ENCODE measurements at places on chromosomes 16 and 17.
A peak's percentile ranks its signal among the peaks of the same experiment; 100 is the strongest.

DNA sequence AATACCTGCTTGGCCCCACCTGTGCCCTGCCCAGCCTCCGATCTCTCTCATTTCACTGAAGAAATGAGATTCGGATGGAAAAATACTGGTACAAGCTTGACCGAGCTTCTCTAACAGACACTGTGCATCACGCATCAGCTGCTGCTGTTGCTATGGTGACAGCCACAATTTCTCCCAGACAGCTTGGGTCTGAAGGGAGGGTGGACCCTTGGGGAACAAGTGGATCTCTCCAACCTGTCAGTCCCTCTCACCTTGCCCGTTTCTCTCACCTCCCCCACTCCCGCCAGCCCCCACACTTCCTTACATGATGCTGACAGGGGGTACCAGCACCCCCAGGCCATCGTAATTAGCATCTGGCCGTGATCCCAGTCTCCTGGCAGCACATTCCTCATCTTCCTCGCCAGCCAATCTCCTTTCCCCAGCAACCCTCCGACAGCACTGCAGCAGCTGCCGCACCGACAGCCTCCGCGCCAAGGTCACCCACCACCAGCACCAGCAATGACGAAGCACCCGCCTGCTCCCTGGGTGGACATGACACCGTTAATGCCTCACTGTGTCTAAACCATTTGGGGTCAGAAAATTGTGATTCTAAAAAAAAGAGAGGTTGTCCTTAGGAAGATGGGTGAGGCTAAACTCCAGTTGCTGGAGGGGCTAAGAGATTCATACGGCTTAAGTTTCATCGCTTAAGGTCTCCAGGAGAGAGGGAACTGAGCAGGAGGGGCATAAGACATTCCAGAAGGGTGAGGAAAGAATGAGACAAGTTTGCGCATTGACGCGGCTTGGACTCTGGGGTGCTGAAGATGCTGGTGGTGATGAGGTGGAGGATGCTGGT lies 58.6 kb upstream of the TNRC6A start:
- DNase-seq, result peak; percentile 81

DNA sequence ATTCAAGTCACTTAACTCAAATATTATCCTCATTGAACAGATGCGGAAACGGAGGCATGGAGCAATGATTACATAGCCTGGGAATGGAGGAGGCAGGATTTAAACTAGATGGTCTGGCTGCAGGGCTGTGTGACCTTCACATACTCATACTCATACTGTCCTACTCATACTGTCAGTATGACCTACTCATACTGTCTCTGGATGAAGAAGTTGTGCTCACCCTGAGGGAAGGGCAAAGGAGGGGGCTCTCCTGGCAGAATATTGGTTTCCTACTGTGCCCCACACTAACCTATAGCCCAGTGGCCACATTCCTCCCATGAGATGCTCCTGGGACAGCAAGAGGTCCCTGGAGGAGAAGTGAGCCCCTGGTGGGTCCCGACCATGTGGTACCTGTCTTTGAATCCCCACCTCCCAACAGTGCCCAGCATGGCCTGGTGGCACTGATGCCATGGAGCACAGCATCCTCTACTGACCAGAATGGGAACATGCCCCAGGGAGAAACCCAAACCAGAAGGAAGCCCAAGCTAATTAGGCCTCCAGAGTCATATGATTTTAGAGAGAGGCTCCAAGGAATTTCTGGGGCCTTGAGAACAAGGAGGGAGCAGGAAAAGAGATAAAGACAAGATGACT lies 197.3 kb upstream of the SDK2 start:
- no peak for DNase-seq

DNA sequence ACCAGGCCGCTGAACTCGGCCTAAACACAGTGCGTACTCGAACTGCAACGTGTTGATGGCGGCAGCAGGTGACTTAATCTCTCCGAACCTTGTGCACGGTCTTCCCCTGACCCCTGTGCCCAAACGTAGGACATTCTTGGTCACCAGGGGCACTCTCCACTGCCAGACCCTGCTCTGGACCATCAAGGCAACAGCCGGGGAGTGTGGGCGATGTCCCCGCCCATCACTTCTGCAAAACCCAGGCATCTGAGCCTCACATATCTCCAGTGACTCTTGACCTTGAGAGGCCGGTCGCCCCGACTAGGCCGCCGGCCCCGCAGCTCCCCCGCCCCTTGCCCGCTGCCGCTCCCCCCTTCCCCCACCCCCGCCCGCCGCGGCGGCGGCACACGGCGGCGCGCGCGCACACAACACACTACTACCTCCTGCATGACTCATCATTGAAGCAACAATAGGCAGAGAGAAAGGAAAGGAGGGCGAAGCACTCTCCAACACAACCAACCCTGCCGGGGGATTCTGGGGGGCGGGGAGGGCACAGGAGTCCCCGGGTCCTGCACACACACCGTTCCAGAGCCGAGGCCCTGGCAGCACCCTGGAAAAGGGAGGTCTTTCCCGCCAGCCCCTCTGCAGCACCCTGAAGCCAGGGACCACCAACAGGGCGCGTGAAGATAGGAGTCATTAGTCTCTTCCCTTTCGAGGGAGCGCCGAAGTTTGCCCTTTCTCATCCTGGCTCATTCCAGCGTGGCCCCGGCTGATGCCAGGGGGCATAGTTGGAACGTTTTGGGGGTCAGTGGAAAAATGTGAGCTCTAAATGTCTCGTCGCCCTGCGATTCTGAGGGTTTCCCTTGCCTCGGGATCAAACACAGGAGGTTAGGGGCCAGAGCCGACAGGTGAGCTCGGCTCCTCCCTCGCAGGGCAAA lies 1.9 kb downstream of the MNT start:
- peak; percentile 83 for DNase-seq

GRCh38 chr16:84687715-84688114 lies 12.1 kb upstream of the USP10 start:
- DNase-seq, result peak; percentile 94

- DNase-seq, result no peak
Observed at GRCh38 chr17:17897442-17897841, 60.7 kb upstream of the SREBF1 start.

GRCh38 chr17:55090079-55090492 lies 121.5 kb downstream of the STXBP4 start:
- peak; percentile 33 for DNase-seq

DNA sequence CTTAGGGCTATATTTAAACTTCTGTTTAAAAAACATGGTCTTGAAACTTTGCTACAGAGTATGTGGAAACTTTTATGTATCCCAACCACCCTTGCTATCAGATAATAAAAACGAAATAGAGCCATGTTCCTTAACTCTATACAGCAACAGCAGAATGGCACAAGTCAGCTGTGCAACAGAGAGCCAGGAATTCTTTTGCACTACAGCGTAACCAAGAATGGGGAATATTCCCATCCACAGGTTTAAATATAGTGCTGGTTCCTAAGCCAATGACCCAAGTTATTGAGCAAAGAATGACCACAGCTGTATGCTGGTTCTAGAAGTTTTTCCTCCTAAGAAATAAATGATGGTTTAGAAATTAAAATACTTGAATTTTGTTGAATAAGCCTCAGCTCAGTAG lies 33.1 kb downstream of the SETD6 start:
- DNase-seq, result no peak

DNA sequence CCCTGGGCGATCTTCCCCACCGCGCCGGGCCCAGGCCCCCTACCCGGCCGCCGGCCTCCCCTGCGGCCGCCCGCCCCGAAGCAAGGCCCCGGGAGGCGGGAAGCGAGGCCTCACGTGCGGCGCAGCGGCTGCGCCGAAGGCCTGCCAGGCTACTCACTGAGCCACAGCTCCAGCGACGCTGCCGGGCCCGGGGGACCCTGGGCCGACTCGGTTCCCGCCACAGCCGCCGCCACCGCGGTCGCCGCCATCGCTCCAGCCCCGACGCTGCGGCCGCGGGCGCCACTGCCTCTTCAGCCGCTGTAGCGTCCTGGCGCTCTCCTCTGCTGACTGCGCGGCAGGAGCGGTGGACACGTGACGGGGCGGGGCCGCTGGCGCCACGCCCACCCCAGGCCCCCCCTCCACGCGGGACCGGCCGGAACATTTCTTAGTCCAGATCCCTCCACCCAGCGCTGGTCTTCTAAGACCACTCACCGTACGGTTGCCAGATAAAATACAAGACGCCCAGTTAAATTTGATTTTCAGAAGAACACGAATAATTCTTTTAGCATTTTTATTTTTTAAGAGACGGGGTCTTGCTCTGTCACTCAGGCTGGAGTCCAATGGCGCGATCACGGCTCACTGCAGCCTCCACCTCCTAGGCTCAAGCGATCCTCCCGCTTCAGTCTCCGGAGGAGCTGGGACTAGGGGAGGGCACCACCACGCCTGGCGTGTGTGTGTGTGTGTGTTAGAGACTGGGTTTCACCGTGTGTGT lies at the start of gene GGA2:
Gene GGA2 (minus strand): TSS at position 331 of the 751 bp plus-strand sequence. CDS start 83 bp downstream, at position 248.
- peak; percentile 81 for DNase-seq

DNA sequence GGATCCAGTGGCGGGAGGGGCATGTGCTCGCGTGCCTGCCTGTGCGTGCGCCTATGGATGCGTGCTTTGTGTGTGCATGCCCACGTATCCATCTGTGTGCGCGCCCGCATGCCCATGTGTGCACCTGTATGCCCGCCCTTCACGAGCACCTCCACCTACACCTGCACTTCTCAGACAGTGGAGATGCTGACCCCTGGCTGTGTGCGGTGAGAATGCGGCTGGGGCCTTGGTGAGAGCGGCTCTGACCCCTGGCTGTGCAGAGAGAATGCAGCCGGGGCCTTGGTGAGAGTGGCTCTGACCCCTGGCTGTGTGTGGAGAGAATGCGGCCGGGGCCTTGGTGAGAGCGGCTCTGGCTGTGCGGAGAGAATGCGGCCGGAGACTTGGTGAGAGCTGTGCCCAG lies 33.9 kb downstream of the AXIN1 start:
- no peak for DNase-seq

- DNase-seq, result no peak
Observed at GRCh38 chr17:81207610-81208581, 14.9 kb downstream of the CEP131 start.

DNA sequence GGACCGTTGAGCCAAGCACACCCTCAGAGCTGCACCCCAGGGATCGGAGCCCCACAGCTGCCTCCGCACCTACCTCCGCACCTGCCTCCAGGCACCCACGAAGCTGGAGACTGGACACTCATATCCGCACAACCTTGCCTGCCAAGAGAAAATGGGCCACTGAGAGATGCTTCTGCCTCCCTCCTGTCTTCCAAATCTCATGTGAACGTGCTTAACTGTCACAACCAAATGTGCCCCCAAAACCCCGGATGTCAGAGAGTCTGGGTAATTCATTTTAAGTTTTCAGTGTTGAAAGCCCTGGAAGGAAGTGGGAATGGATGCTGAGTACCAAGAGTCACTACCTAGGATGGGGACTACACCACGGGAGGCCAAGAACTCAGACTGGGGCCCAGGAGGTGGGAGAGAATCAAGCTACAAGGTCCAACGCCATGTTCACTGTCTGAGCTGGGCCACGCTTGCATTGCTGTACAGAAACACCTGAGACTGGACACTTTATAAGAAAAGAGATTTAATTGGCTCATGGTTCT lies 49.5 kb upstream of the MEAK7 start:
- DNase-seq, result no peak

DNA sequence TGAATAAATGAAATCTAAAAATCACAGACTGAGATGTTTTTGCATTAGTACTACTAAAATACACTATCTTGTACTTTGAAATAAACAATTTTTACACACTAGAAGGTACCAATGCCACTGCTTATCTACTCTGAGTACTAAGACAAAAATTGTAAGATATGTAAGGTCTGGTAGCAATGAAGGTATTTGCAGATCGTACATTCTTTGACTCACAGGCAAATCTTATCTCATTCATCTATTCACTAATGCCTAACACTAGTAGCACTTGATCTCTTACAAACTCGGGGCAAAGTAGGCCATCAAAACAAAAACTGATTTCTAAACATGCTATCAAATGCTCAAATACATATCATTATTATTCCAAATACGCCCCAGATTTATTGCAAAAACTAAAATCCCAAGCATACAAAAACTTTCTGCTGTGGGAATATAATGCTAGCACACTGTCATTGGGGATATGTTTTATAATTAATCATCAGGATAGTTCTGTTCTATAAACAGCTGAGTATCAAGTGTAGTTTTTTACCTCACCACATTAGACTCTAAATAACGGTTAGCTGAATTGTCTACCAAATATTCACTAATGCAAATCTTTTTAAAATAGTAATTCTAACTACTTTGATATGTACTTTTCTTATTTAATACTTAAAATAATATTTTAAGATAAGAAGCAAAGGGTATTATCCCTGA lies 68.0 kb downstream of the MED13 start:
- peak; percentile 1 for DNase-seq

DNA sequence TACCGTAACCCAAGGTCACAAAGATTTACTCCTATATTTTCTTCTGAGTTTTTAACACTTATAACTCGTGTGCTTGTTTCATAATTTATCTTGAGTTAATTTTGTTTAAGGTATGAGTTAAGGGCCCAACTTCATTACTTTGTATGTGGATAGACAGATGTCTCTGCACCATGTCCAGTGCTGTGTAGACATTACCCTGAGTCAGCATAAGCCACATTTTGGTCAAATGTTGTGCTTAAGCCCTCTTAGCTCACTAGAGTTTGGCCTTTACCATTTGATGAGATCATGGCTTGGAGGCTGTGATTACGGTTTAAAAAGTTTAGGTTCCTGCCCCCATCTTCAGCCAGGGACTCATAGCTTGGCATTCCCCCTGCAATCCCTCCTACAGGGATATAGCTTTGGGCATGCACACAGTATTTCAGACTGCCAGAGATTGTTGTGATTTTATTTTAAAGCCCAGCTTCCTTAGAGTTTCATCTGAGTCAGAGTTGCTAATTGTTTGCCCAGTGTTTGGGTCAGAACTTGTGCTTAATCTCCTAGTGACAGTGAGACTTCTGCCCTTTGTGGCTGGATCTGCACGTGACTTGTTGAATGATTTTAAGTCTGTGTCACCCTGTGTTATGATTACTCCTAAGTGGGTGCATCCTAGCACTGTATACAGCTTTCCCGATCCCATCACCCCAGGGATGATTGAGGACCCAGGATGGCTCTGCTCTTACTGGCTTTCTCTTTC lies 393.1 kb downstream of the CNTNAP4 start:
- DNase-seq, result no peak

GRCh38 chr17:71337938-71338337 lies 782.9 kb upstream of the SOX9 start:
- DNase-seq, result no peak

DNA sequence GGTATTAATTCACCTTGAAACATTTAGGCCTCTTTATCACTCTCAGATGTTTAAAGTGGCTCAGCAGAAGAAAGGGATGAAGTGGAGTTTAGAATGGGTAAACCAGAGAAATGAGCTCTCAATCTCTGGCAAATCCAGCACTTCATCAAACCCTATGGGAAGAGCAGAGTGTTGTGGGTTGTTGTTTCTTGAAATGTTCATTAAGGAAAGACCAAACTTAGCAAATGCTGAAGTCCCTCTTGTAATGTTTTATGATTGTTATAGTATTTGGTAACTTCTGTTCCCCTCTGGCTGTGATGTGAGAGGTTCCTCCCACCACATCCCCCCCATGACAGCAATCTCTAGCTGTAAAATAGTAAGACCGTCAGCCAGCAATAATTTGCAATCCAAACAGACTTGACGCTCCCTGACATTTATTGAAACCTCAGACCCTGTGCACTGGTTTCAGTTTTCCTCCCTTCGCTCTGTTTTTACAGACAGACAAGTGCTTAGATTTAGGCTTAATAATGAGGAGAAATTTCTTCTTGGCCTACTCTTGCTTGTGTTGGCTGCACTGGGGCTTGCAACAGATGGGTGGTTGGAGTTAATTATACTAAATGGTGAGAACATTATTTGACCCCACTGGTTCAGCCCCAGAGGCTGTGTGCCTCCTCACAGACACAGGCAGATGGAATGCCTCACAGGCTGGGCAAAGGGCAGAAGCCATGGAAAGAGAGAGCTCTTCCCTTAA lies 609.4 kb upstream of the SOX9 start:
- DNase-seq, result no peak

- DNase-seq, result no peak
Observed at GRCh38 chr16:82819286-82819685, 192.5 kb downstream of the CDH13 start.

Data from fibroblast of pulmonary artery (primary cell).